ENCODE measurements at places on chromosomes 2 and 18.

- DNase-seq = no peak
These were observed 70.0 kb downstream of the MBP start for GRCh38 chr18:77062518-77063003.

- no peak for DNase-seq
These were observed 11.9 kb upstream of the PID1 start for GRCh38 chr2:229282758-229283546.

GRCh38 chr2:169834401-169834800 is 7.1 kb downstream of the UBR3 start:
- DNase-seq = no peak

DNA sequence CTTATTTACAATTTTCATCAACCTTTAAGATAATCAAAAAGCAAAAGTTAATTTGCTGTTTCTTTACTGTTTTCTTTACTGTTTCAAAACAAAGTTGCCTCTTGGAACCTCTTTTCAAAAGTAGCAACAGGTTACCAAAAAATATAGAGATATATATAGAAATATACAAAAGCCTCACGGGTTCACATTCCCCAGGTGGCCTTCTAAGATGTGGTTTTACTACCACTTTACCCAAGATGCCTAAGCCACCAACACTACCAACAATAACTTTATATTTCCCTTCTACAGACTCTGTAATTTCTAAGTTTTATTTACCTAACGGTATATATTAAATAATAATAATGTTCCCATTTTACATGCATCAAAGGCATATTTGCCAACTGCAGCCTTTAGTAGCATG is 4.9 kb downstream of the CYB5A start:
- no peak for DNase-seq

GRCh38 chr2:133158024-133158423 is 410.2 kb downstream of the NCKAP5 start:
- DNase-seq = no peak

DNA sequence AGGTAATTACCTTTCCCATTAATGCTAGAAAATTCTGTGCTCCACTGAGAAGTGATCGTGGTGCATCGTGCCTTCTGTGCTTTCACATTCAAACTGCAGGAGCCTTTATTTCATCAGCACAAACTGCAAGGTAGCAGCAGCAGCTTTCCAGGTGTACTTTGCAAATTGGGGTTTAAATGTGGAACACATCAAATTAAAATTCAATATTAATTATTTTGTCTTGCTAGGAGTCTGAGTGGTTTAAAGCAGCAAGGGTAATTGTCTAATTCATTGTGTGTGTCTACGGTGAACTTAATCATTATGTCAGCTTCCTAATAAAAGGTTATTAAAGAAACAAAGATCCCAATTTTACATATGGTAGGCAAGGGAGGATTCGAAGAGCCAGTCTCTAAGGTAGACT is 180.8 kb upstream of the ATP5MC3 start:
- no peak for DNase-seq

DNA sequence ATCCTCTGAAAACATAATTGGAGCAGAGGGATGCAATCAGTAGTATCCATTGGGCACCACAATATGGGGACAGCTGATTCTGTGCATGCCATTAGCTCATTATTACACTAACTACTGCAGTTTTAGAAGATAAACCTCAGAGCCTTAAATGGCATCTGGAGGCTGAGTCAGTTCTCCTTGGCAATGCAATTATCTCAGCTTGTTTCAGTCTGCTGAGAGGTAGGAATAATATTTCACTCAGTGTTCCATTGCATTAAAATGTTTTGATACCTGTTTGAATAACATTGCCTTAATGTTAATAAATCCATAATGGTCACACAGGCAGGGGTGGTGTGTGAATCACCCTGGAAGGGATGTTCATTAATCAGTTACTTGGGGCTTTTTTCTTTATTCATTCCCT is 309.6 kb downstream of the LRRTM1 start:
- DNase-seq = no peak

Data from left lung (tissue), 14 donors.